ENCODE measurements at places on chromosomes 7 and 10.

- DNase-seq: no peak
These were observed 36.7 kb downstream of the SPAM1 start for GRCh38 chr7:123961771-123962170.

GRCh38 chr7:47291461-47292081 lies 290.3 kb downstream of the TNS3 start:
- peak; percentile 58 for DNase-seq

DNA sequence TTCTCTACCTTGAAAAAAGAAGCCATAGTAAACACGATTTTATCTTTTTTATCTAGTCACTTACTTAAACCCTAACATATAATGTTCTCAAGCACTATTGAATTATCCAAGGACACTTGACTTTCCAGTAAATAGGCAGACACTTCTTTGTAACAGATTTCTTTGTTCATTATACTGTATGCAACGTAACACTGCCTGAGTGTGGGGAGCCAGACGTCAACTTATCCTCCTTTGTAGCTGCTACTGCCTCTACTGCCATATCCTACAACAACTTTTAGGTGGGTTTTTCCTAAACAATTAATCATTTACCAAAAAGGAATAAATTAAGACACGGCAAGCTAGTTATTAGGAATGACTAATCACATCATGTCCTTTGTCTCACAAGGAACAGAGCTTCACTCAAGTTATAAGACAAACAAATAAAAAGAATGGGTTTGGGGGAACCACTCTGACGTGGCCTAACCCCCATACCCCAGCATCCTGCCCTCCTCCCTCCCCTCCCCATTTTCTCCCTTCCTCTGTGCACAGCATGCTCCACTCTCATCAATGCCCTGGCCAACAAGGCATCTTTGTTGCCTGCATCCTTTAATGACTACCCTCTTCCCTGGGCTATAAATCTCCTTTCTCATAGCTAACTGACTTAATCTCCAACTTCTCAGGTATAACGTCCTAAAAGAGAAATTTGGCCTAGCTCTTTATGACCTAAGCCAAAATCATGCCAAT lies 43.3 kb downstream of the DOCK4 start:
- DNase-seq: no peak

GRCh38 chr7:101018271-101019167 lies 1.4 kb upstream of the MUC17 start:
- DNase-seq: peak; percentile 9

DNA sequence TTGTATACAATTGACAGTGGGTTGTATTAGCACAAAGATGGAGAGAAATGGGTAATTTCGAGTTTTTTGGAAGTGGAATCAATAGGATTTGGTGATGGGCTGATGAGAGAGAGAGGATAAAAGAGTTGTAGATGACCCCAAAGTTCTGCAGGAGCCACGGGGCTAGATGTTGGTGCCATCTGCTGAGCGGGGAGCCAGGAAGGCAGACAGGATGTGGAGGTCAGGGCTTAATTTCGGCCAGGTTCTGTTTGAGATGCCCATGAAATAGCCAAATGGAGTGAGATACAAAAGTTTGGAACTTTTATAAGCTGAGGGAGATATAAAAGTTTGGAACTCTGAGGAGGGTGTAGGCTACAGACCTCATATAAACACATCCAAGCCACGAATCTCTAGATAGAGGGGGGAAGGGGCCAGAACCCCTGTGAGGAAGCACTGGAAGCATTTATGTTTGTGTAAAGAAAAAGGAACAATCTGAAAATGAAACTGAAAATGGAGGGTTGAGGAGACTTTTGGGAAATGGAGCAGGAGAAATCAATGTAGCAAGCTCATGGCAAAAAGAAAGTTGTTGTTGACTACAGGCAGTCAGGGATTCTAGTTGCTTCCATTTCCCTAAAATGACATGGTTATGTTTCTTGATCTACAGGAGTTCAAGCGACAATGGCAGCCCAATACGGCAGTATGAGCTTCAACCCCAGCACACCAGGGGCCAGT lies 2.2 kb downstream of the GIMAP4 start:
- no peak for DNase-seq

- DNase-seq: no peak
These were observed 26.0 kb downstream of the LRRC18 start for GRCh38 chr10:48913674-48914073.

- DNase-seq: no peak
These were observed 1209.8 kb upstream of the CELF2 start for GRCh38 chr10:9807846-9808245.

DNA sequence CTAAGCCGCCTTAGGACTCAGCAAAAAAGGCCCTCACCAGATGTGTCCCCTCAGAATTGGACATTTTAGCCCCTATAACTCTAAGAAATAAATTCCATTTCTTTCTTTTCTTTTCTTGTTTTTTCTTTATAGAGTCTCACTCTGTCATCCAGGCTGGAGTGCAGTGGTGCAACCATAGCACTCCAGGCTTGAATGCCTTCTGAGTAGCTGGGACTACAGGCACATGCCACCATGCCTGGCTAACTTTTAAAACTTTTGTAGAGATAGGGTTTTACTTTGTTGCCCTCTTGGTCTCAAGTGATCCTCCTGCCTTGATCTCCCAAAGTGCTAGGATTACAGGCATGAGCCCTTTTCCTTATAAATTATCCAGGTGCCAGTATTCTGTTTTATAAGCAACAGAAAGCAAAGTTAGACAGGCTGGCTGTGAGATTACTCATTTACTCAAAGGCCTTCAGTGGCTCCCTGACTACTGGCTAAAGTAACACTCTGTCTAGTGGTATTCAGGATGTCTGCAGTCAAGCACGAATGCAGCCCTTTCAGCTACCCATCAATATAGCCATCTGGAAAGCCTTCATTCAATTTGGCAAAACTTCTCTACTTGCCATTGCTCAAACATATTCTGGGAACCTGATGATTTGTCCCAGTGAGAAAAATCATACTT lies 128.6 kb downstream of the ICA1 start:
- no peak for DNase-seq

Measured in activated CD4-positive, alpha-beta T cell treated with anti-CD3 and anti-CD28 coated beads, Interleukin-2, Interleukin-4, amounts not matched to agents 100 ng/mL and 50 ng/mL, durations not matched to agents 16 hours and 8 hours (primary cell).